ENCODE measurements at places on chromosomes 7 and 10.

GRCh38 chr7:24409431-24410024 lies 125.5 kb downstream of the NPY start:
- DNase-seq = no peak
- peaks cover 6% of the 10 kb centered on the region for H3K27me3 ChIP-seq
- H3K36me3 ChIP-seq = peaks cover 20% of the 10 kb centered on the region

DNA sequence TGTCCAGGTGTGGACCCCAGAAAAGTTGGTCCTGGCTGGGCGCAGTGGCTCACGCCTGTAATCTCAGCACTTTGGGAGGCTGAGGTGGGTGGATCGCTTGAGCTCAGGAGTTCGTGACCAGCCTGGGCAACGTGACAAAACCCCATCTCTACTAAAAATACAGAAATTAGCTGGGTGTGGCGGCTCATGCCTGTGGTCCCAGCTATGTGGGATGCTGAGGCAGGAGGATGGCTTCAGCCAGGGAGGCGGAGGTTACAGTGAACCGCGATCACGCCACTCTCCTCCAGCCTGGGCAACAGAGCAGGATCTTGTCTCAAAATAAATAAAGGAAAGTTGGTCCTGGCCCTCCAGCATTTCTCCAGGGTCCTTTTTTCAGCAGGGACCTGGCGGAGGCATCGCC lies 1.4 kb downstream of the NUDT1 start:
- H3K27me3 ChIP-seq = no peaks in the 10 kb centered on the region
- H3K27ac ChIP-seq = no peak overlapping the region
- H3K36me3 ChIP-seq = no peaks in the 10 kb centered on the region
- no peak for DNase-seq
- H3K4me3 ChIP-seq = peak overlapping the region; percentile 87

GRCh38 chr7:117810642-117811512 lies 62.4 kb downstream of the CTTNBP2 start:
- H3K27me3 ChIP-seq = peaks cover 1% of the 10 kb centered on the region
- DNase-seq = no peak
- H3K36me3 ChIP-seq = no peaks in the 10 kb centered on the region
- no peak overlapping the region for H3K4me3 ChIP-seq

DNA sequence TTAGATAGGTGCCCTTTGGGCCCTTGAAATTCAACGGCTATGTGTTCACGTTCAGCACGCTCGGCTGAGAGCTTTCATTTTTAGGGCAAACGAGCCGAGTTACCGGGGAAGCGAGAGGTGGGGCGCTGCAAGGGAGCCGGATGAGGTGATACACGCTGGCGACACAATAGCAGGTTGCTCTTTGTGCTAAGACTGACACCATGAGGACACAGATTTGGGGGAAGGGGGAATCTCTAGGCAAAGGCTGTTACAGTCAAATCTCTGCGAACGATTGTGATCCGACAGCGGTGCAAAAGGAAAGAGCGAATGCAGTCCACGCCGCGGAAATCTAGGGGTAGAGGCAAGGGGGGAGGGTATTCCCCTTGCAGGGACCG lies 667 bp downstream of the KLLN start:
- peak; percentile 76 for DNase-seq
- peak overlapping the region; percentile 95 for H3K27ac ChIP-seq
- H3K27me3 ChIP-seq = no peaks in the 10 kb centered on the region
- H3K36me3 ChIP-seq = peaks cover 9% of the 10 kb centered on the region

DNA sequence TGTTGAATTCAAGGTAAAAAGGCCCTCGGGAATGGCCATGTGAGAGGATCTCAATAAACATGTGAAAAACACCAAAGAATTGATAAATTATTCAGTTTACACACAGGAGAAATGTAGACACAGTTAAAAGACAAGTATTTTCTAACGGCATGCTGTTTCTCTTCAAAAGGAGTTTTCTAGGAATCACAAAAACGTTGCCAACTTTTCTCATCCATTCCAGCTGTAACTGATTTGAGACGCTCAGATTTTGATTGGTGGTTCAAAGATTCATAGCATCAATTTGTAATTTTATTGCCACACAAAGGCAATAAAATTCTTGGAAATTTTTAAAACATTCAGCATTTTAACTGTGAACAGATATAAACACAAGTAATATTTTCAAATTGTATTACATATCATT lies 384.9 kb upstream of the PFKP start:
- no peaks in the 10 kb centered on the region for H3K4me1 ChIP-seq
- no peaks in the 10 kb centered on the region for H3K36me3 ChIP-seq
- no peak overlapping the region for H3K4me3 ChIP-seq
- no peak for DNase-seq
- no peak overlapping the region for H3K27ac ChIP-seq

GRCh38 chr10:70648427-70648826 lies 23.9 kb upstream of the ADAMTS14 start:
- H3K36me3 ChIP-seq = peaks cover 24% of the 10 kb centered on the region
- no peak overlapping the region for H3K4me3 ChIP-seq

DNA sequence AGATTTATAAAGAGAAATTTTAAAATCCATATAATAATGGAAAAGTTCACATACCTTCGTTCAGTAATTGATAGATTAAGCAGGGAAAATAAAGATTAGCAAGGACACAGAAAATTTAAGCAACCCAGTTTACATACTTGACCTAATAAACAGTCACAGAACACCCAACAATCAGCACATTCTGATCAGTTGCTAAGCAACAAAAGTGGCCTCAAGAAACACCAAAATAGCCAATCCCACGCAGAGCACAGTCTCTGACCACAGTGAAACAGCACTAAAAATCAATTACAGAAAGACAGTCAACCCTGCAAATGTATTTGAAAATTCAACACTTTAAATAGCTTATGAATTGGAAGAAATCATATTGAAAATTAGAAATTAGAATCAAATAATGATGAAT lies 39.3 kb upstream of the DRGX start:
- H3K36me3 ChIP-seq = peaks cover 18% of the 10 kb centered on the region
- no peak for DNase-seq
- H3K4me3 ChIP-seq = no peak overlapping the region
- H3K27me3 ChIP-seq = peaks cover 31% of the 10 kb centered on the region
- H3K27ac ChIP-seq = no peak overlapping the region
- H3K4me1 ChIP-seq = peaks cover 4% of the 10 kb centered on the region

Measured in naive thymus-derived CD8-positive, alpha-beta T cell (primary cell).